ENCODE measurements at places on chromosomes 2 and 18.
A peak's percentile ranks its signal among the peaks of the same experiment; 100 is the strongest.

DNA sequence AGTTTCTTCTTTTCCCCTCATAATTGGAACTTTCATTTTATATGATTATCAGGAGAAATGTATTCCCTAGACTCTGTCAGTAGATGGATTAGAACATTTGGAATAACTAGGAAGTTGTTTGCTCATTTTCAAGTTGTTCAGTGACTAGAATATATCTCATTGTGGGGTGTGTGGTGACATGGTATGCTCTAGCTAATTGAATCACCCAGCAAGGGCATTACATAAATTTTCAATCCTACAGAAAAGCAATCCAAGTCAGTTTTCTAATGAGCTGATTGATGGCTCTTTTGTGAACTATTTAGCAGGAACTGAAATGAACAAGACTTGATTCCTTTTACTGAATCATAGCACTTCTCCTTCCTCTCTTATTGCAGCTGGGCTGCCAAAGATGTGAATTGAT lies 461.4 kb downstream of the TGIF1 start:
- DNase-seq, result no peak

- no peak for DNase-seq
These were observed 24.0 kb upstream of the LOXHD1 start for GRCh38 chr18:46680784-46681695.

DNA sequence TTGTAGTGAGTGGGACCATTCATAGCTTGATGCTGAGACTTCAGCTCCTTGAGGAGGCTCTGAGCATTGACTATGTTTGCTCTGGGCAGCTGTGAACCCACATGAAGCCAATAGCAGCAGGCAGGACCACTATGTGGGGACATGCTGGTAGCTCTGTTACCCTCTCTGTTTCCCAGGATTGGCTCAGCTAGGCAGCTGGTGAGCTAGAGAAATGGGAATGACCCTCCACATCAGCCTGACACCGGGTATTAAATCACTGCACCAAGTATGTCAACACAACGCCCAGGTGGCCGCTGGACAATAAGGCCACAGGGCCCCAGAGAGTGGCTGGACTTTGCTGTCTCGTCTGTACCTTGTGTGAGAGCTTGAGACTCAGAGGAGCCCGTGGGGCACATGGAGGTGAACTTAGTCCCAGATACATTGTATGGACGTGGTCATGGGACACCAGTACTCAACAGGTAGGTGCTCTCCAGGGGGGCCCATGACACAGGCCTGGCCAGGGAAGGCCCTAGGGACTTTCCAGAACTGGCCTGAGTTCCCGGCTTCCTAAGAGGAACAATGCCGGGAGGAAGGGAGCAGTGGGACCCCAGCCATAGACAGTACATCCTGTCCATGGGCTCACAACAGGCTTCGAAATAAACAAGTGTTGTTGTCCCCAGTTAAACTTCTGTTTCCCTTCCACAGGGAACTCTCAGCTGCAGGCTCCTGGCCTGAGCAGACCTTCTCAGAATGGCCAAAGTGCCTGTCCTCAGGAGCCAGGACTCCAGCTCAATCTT lies 35.2 kb downstream of the HS1BP3 start:
- no peak for DNase-seq

DNA sequence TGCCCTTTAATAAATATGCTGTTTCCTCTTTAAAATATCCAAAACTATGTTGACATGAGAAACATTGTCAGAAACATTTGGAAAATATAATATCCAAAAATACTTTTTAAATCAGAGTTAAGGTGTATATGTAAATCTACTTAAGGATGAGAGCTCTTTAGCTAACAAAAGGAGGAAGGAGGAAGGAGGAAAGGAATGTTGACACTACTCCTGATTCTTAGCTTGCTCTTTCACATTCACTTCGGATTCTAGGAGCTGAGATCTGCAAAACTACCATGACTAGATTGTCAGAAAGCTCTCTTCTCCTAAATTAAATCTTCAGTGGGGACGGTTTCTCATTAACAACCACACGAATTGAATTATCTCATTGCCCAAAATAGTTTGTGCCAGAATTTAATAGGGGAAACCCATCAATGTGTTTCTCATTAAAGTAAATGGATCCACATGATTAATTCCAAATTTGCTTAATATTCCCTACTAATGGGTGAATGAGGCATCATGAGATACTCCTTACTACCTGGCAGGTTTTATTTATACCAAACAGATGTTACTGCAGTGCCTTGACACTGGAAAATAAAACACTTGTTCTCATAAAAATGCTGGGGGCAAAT lies 509.1 kb downstream of the MBD2 start:
- no peak for DNase-seq

- no peak for DNase-seq
These were observed 278.8 kb upstream of the SESTD1 start for GRCh38 chr2:179543361-179543901.

GRCh38 chr2:7899923-7900322 lies 781.9 kb upstream of the ID2 start:
- DNase-seq, result no peak

- peak; percentile 46 for DNase-seq
These were observed 31.5 kb downstream of the ACVR1C start for GRCh38 chr2:157596992-157597681.

DNA sequence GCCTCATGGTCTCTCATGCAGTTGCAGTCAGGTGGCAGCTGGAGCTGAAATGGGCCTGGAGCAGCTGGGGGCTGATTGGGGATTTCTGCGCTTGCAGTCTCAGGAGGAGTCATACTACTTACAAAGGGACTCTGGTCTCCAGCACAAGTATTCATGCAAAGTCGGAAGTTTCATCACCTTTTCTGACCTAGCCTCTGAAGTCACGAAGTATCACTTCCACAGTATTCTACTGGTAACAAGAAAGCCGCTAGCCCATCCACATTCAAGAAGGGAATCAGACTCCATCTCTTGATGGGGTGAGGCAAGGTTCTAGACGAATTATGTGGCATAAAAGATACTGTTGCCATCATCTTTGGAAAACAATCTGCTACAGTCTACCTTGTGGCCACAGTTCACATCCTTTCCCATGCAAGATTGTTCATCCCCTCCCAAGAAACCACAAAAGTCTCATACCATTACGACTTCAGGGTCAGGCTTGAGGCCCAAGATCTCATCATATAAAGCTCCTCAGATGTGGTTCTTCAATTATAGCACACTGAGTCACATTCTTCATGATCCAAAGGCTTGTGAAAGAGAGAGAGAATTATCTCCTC lies 95.3 kb downstream of the SMC6 start:
- no peak for DNase-seq

GRCh38 chr2:69424419-69424818 lies 12.8 kb downstream of the NFU1 start:
- no peak for DNase-seq

- DNase-seq, result no peak
These were observed 391.9 kb downstream of the TMEM182 start for GRCh38 chr2:103153580-103154284.

- no peak for DNase-seq
These were observed 56.5 kb upstream of the RAPH1 start for GRCh38 chr2:203591642-203592041.

Measured in activated T-cell treated with anti-CD3 and anti-CD28 coated beads for 4 hours (primary cell).